ENCODE measurements at places on chromosomes 5 and 9. TPM values are rescaled to one million over a fixed set of nuclear protein-coding genes. Genes with fewer than 3 reads are reported as not detected.

The PCDHB9 gene
- total RNA-seq, result 2.4 TPM

GRCh38 chr9:21709464-21710058 lies 92.9 kb upstream of the MTAP start:
- no peak overlapping the region for H3K4me3 ChIP-seq
- H3K27me3 ChIP-seq, result no peaks in the 10 kb centered on the region
- peak; percentile 14 for DNase-seq
- no peaks in the 10 kb centered on the region for H3K4me1 ChIP-seq
- no peak overlapping the region for H3K27ac ChIP-seq

The AQP3 gene
- 135 TPM for total RNA-seq

The NIPAL4 gene
- total RNA-seq, result not detected

The PDCD1LG2 gene
- 2.4 TPM for total RNA-seq

- no peak for DNase-seq
- H3K27ac ChIP-seq, result no peak overlapping the region
- no peaks in the 10 kb centered on the region for H3K36me3 ChIP-seq
- no peaks in the 10 kb centered on the region for H3K27me3 ChIP-seq
- peaks cover 3% of the 10 kb centered on the region for H3K4me1 ChIP-seq
These were observed 96.2 kb downstream of the TSSK1B start for GRCh38 chr5:113338628-113339027.

The CCDC180 gene
- total RNA-seq, result 8.8 TPM

- H3K4me3 ChIP-seq, result no peak overlapping the region
- H3K36me3 ChIP-seq, result no peaks in the 10 kb centered on the region
- peaks cover 4% of the 10 kb centered on the region for H3K4me1 ChIP-seq
- DNase-seq, result no peak
- H3K27me3 ChIP-seq, result no peaks in the 10 kb centered on the region
These were observed 134.5 kb downstream of the ALDH1A1 start for GRCh38 chr9:72818385-72818784.

The SPATA31A3 gene
- total RNA-seq, result not detected

DNA sequence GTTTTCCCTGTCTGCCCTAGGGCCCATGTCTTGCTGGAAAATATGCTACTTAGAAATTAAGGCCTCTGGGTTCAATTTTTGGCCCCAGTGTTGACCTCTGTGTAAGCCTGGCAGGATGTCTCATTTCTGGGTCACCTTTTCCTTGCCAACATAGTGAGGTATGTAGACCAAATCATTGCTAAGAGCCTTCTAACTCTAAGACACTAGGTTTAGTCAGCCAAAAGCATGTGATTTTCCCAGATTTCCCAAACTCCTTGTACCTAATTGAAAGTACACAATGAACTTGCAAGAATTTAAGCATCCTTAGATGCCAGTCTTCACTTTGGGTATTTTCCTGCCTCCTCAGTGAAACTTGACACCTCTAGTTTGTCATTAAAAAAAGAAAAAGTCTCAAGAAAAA lies 77.0 kb downstream of the GALNT10 start:
- H3K4me3 ChIP-seq, result no peak overlapping the region
- no peak for DNase-seq
- H3K27ac ChIP-seq, result no peak overlapping the region
- H3K4me1 ChIP-seq, result no peaks in the 10 kb centered on the region
- no peaks in the 10 kb centered on the region for H3K27me3 ChIP-seq
- H3K36me3 ChIP-seq, result no peaks in the 10 kb centered on the region

- DNase-seq, result no peak
- no peak overlapping the region for H3K27ac ChIP-seq
- H3K4me3 ChIP-seq, result no peak overlapping the region
- no peaks in the 10 kb centered on the region for H3K4me1 ChIP-seq
These were observed 192.1 kb downstream of the SPATA31D1 start for GRCh38 chr9:82180711-82181110.

The MYMK gene
- not detected for total RNA-seq

- H3K36me3 ChIP-seq, result no peaks in the 10 kb centered on the region
- no peak overlapping the region for H3K27ac ChIP-seq
- H3K4me3 ChIP-seq, result no peak overlapping the region
- H3K27me3 ChIP-seq, result no peaks in the 10 kb centered on the region
- H3K4me1 ChIP-seq, result no peaks in the 10 kb centered on the region
These were observed 5.6 kb downstream of the OTULINL start for GRCh38 chr5:14587150-14587549.

DNA sequence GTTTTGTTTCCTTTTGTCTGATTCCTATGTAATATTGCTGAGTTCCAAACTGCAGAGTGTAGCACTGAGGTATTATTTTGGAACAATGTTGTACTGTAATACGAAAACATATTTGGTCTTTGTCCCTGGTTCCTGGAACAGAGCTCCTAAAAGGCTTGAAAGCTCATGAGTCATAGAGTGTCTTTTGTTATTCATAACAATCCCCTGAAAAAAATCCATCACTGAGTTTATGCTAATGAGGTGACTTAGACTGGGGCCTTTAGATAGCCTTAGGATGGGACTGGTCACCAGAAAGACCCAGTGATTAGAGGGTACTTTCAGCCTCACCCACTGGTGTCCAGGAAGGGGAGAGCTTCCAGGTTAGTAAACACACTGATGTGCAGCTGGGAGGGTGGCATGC lies 132.7 kb upstream of the POU5F2 start:
- H3K36me3 ChIP-seq, result no peaks in the 10 kb centered on the region
- DNase-seq, result no peak
- H3K4me3 ChIP-seq, result no peak overlapping the region
- H3K27ac ChIP-seq, result no peak overlapping the region
- H3K4me1 ChIP-seq, result no peaks in the 10 kb centered on the region

DNA sequence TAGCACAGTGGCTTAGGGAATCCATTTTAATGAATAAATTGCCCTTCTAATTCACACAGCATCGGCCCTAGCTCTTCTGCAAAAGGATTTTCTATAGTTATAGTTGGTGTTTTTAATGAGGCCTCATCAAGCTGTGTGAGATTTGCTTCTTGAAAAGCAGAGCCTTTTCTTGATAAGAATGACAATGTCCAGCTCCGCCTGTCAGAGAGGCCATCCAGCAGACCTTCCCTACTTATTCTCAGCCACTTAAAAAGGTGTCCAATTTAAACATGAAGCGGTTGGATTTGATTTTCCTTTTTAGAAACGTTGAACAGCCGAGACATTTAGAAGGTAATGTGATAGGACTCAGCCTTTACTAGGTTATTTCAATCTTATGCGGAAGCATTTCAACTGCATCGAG lies 134.4 kb downstream of the ZNF608 start:
- H3K27me3 ChIP-seq, result no peaks in the 10 kb centered on the region
- DNase-seq, result no peak

The HDAC3 gene
- 44.7 TPM for total RNA-seq

DNA sequence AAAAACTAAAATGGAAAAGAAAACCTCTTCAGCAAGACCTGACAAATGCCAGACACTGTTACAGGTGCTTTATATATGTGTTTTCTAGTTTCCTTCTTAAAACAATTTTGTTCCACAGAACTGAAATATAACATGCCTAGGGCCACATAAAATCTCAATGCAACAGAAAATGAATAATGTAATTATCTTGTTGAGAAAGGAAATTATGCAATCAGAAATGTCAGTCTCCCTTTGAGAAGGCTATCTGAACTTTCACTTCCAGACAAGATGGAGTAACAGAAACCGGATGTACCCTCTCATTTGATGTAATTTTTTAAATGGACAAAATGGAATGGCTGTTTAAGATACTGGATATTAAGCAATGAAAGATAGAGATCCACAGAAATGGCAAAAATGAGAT lies 79.2 kb downstream of the AGTPBP1 start:
- no peaks in the 10 kb centered on the region for H3K4me1 ChIP-seq
- H3K27me3 ChIP-seq, result no peaks in the 10 kb centered on the region
- H3K36me3 ChIP-seq, result no peaks in the 10 kb centered on the region
- DNase-seq, result no peak
- no peak overlapping the region for H3K27ac ChIP-seq

The OTULINL gene
- total RNA-seq, result 10.8 TPM

DNA sequence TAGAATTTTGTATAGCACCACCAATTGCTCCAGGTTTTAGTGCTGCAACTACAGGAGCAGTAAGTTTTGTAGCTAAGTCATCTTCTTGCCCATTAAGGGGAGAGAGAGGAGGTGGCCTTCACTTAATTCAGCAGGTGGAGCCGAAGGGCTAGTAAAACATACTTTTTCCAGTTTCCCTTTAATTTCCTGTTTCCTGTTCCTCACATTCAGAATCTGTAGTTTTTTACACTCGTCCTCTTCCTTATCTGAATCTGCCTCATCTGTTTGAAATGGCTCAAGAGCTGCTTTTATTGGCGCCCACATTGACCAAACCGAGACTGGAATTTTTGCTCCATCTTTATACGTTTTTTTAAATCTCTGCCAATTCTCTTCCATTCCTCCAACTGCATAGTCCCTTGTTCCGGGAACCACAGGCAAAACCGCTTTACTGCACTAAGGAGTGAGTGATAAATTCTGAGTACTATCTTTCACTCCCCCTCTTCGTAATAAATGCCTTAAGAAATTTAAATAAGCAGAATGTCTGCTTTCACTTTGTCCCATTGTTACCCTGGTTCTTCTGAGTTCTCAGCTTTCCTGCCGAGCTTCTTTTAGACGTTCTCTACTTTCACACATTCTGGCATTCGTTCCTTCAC lies 133.9 kb downstream of the DROSHA start:
- H3K4me1 ChIP-seq, result no peaks in the 10 kb centered on the region
- H3K36me3 ChIP-seq, result peaks cover 2% of the 10 kb centered on the region
- DNase-seq, result no peak
- no peak overlapping the region for H3K4me3 ChIP-seq
- no peak overlapping the region for H3K27ac ChIP-seq
- no peaks in the 10 kb centered on the region for H3K27me3 ChIP-seq

The CCL27 gene
- total RNA-seq, result not detected

- H3K4me1 ChIP-seq, result peaks cover 18% of the 10 kb centered on the region
- H3K27ac ChIP-seq, result no peak overlapping the region
- no peak overlapping the region for H3K4me3 ChIP-seq
These were observed 39.2 kb downstream of the NACC2 start for GRCh38 chr9:136055715-136056545.

GRCh38 chr9:111939322-111939721 lies 42.7 kb downstream of the UGCG start:
- DNase-seq, result no peak
- no peak overlapping the region for H3K4me3 ChIP-seq
- no peak overlapping the region for H3K27ac ChIP-seq
- H3K27me3 ChIP-seq, result no peaks in the 10 kb centered on the region

The HMGXB3 gene
- total RNA-seq, result 29.3 TPM

GRCh38 chr9:97559111-97559514 lies 57.6 kb downstream of the TMOD1 start:
- H3K4me3 ChIP-seq, result no peak overlapping the region
- no peak overlapping the region for H3K27ac ChIP-seq
- peaks cover 3% of the 10 kb centered on the region for H3K4me1 ChIP-seq
- no peak for DNase-seq
- no peaks in the 10 kb centered on the region for H3K36me3 ChIP-seq

The TOPORS gene
- 15.6 TPM for total RNA-seq

DNA sequence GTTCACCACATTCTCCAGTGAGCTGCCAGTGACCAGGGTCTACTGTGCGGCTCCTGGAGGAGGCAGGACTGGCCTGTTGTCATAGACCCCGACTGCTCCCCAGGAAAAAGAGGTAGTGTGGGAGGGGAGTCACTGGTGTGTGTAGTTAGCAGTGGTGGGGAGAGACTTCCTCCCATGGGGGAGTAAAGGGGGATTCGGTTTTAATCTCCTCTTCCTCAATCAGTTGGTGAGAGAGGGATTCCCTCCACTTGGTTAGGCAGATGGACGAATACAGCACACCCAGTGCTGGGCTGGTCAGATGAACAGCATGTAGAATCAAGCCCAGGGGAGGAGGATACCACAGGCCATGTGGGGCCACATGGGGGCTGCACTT lies 207.6 kb upstream of the S1PR3 start:
- no peaks in the 10 kb centered on the region for H3K4me1 ChIP-seq
- H3K36me3 ChIP-seq, result no peaks in the 10 kb centered on the region
- H3K27ac ChIP-seq, result no peak overlapping the region
- no peak for DNase-seq

- H3K27ac ChIP-seq, result peak overlapping the region; percentile 41
- no peaks in the 10 kb centered on the region for H3K27me3 ChIP-seq
- peaks cover 5% of the 10 kb centered on the region for H3K4me1 ChIP-seq
- DNase-seq, result no peak
These were observed 55.5 kb downstream of the TMOD1 start for GRCh38 chr9:97556721-97557605.

- H3K27me3 ChIP-seq, result peaks cover 2% of the 10 kb centered on the region
- no peaks in the 10 kb centered on the region for H3K4me1 ChIP-seq
- no peak overlapping the region for H3K4me3 ChIP-seq
- H3K36me3 ChIP-seq, result no peaks in the 10 kb centered on the region
- no peak for DNase-seq
- no peak overlapping the region for H3K27ac ChIP-seq
These were observed 165.5 kb downstream of the OLFM1 start for GRCh38 chr9:135252980-135253304.

DNA sequence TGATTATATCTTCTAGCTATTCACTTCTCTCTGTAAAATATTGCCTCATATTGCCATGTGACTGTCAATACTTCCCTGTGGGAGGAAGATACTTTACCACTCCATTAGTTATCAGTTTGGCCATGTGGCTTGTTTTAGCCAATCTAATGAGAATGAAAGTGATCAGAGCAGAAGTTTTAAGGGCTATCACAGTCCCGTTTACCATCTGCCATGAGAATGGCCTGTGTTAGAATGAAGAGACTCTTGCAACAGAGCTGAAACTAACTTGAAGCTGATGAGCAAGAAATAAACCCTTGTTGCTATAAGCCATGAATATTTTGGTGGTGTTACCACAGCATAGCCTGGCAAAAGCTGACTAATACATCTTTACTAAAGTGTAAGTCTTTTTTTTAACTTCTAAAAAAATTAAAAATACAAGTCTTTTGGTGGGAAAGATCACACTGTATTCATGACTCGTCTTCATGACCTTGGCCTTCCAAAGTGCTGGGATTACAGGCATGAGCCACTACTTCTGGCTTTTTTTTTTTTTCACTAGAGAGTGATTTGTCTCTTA lies 68.0 kb upstream of the CTNNA1 start:
- DNase-seq, result no peak
- H3K27me3 ChIP-seq, result no peaks in the 10 kb centered on the region
- no peak overlapping the region for H3K4me3 ChIP-seq
- no peaks in the 10 kb centered on the region for H3K4me1 ChIP-seq

DNA sequence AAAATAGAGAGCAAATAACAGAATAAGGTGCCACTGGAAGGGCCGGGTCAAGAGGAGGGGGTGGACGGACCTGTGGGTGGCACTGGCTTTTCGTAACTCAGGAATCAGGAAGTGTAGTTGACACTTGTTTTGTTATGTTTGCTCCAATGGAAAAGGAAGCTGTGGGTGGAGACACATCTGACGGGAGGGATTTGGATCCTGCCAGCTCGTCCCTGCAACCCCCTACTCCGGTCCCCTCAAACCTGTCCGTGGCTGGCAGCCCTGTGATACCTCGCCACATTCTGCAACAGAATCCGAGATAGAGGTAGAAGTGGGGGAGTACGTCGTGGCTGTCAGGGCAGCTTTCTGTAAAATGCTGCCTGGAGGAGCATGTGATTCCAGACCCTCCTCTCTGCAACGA lies 104.2 kb upstream of the IER5L start:
- no peak overlapping the region for H3K4me3 ChIP-seq
- no peaks in the 10 kb centered on the region for H3K36me3 ChIP-seq
- peak overlapping the region; percentile 49 for H3K27ac ChIP-seq
- no peak for DNase-seq

The MARCHF3 gene
- 8.0 TPM for total RNA-seq

GRCh38 chr9:4591123-4591500 lies 71.0 kb upstream of the PLPP6 start:
- DNase-seq, result no peak
- no peaks in the 10 kb centered on the region for H3K27me3 ChIP-seq
- H3K4me3 ChIP-seq, result no peak overlapping the region
- no peaks in the 10 kb centered on the region for H3K36me3 ChIP-seq

The KCNV2 gene
- not detected for total RNA-seq

Data from kidney (tissue), 22 donors.